ENCODE measurements at places on chromosomes 2 and 18.

GRCh38 chr2:178277741-178278197 is 83.5 kb downstream of the OSBPL6 start:
- DNase-seq = no peak

DNA sequence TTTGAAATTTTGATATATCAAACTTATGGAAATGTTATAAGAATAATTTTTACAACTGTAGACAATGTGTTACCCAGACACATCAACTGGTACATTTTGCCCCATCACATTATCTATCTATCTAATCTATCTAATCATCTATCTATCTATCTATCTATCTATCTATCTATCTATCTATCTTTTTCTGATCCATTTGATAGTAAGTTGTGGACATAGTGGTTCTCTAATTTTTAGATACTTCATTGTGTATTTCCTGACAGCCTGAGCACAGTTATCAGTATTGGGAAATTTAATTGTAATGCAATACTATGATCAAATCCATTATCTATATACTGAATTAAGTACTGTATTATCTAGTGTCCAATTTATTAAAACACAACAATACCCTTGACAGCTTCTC is 42.0 kb upstream of the TMEM18 start:
- DNase-seq = no peak

DNA sequence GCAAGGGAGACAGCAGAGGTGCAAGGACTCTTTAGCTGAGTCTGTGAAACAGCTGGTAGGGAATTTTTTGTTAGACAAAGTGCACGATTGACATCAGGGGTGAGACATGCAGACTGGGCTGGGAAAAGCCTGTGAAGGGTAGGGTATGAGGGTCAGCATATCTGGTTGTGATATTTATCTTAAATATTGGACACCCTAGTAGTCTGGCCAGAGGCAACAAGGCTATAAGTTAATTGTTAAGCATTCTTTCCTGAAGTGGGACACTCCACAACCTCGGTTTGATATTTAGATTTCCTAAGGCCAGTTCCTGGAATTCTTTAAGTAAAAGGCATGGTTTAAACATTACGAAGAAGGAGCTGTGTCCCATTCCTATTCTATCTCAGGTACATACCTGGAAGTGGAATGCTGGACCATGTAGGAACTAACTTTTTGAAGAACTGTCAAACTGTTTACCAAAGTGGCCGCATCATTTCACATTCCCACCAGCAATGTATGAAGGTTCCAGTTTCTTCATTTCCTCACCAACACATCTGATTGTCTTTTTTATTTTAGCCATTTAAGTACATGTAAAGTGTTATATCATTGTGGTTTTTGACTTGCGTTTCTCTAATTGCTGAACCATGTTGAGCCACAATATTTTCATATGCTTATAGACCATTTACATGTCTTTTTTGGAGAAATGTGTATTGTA is 22.5 kb downstream of the EHBP1 start:
- no peak for DNase-seq

- no peak for DNase-seq
Measured at GRCh38 chr2:150280231-150280630, 207.2 kb downstream of the RND3 start.

GRCh38 chr2:85997017-85997970 is 108.4 kb downstream of the POLR1A start:
- no peak for DNase-seq

DNA sequence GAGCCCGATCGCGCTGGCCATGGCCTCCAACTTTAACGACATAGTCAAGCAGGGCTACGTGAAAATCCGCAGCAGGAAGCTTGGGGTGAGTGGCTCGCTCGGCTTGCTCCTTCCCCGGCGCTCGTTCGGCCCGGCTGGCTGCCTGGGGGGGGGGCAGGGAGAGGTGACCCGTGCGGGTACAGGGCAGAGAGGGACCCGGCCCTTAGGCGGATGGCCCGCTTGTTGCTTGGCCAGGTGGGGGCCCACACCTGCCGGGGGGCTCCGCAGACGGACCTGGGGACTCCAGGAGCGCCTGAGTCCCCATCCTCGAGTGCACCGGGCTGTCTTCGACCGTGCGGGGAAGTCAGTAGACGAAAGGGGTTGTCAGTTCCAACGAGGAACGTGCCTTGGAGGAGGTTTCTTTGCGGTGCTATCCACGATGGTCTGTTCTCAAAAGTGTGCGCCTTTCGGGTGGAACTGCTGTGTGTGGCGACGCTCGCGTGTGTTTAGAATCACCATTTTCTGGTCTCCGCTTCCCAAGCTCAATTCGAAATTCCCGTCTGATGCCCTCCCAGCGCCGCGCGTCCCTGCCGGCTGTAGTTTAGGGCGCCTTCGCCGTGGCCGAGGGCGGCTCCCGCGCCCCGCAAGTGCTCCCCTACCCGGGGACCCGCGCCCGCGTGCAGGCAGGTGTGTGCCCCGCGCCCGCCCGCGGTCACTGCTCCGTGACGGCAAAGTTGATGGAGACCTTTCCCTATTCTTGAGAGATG is 711 bp downstream of the DOK6 start:
- no peak for DNase-seq

DNA sequence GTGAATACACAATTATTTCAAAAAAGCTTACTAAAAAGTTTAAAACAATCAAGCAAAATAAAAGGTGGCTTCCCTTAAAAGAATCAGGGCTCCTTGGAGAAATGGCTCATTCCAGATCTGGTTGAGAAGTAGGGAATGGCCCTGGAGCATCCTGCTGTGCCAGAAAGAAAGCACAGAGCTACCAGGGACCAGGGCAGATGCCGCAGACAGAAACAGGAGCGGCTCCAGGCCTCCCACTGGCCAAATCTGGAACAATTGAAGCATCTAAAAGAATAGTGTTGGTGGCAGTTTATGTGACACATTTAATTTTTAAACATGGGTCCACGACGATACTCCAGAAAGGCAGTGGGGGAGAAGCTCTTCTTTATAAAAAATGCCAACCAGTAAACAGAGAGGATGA is 75.5 kb downstream of the GBX2 start:
- DNase-seq = no peak

DNA sequence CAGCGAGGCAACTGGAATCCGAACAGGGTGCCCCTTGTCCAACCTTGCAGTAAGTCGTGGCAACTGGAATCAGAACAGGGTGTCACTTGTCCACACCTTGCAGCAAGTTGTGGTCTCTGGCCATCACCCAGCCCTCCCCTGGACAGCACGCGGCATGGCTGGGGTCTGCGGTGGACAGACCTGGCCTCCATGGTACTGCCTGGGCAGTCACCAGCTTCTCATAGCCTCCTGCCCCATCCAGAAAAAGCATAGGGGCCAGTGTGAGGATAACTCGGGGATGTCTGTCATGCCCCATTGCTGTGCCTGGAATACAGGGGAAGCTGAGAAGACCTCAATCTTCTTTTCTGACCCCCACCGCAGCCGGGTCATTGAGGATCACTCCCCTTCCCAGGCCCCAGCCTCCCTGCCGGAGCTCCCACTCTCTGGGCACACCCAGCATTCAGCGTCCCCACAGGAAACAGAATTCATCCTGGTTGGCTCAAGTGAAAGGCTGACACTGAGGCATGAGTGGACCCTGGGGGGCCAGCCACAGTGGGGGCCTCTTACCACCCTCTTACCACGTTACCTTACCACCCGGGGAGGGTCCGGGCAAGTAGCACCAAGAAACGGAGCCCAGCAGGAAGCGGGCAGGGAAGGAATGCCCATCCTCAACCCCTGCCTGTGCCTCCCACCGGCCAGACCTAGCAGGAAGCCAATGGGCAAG is 68.0 kb upstream of the RAB6C start:
- no peak for DNase-seq

DNA sequence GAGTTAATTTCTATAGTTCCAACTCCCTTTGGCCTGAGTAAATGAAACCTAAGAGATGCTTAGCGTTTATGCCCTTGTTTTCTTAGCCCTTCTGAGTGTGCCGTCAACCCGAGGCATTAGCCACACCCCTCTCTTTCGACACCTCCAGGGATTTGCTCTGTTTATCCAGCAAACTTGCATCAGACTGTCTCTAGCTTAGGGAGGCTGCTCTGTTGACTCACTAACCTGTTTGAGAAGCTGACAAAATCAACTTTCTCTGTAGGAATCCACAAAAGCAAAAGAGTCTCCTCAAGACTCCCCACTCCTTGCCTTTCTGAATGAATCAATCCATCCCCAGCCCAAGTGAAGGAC is 317.6 kb downstream of the TNS1 start:
- DNase-seq = no peak

- DNase-seq = no peak
Measured at GRCh38 chr2:157173740-157174184, 83.7 kb upstream of the GALNT5 start.

DNA sequence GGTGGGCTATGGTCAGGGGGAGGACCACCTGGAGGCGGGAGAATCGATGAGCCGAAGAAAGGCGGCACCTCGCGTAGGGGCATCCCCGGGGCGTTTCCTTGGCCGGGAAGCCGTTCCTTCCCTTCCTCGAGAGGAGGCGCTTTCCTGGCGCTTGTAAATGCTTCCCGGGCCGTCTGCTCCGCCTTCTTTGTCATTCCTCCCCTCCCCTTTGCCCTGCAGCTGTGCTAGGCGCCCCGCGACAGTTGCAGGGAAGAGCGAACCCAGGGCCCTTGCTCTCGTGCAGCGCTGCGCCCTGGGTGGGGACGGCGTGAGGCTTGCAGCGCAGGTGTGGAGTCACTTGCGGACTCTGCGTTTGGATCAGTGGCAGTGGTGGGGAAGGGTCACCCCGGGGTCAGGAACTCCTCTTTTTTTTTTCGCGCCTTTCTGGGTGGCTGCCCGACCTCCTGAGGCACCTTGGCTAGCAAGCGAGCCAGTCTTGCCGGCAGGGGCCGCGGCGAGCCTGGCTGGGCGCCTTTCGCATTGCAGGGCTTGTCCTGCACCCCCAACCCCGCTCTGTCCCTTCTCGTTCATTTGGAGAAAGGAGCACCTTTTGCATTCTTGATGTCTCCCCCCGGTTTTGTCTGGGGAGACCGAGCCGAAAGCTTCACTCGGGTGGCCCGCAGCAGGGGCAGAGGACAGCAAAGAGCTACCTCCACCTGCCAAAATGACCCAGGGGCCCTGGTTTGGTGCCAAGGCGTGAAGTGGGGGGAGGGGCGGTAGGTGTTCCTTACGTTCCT is 858 bp downstream of the KCNS3 start:
- DNase-seq = no peak

DNA sequence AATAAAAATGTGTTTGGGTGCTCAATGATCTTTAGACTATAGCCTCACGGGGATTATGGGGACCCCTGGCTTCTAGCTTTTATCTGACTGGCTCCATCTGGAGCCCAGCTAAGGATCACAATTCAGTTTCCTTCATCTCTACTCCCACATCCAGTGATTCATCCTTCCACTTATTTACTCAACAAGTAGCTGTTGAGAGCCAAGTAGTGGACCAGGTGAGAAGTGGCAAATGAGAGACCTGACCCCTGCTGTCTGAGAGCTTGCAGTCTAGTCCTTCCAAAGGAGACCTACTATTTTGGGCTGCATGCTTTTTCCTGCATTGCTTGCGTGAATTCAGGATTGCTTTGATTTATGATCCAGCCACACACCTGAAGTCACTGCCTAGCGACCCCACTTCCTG is 10.7 kb upstream of the DSG3 start:
- no peak for DNase-seq

GRCh38 chr2:85772019-85772745 is 18.4 kb downstream of the ATOH8 start:
- no peak for DNase-seq

DNA sequence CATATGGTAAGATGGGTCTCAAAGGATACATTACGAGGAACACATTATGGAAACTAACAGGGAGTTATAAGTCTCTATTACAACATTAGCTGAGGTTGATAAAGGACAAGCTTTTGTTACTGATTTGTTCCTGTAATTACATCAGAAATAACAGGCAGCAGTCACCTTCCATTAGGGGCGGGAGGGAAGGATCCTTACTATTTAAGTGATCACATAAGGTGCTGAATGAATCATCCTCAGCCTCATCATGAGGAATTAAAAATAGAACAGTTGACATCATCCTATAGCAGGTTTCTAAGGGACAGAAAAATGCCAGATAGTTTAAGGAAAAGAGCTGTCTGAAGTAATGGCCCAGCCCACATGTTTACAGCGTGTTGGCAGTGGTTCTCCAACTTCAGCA is 86.9 kb upstream of the MGAT5 start:
- DNase-seq = no peak

DNA sequence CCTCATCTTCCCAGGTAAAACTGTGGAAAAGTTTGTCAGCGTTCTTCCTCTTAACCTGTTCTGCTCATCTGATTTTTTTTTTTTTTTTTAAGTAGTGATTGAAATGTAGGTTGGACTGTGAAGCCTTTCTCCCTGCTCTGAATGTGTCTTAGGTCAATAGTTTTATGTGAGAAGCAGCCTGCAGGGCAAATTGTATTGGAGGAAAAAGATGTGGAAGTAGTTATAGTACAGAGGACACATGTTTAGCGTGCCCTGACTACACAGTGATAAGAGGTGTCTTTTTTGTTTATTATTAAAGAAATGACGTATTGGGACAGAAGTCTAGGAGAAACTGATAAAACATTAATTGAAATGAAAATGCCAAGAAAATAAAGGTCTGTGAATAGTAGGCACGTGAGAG is 1.5 kb downstream of the MTA3 start:
- no peak for DNase-seq

GRCh38 chr18:36503477-36503876 is 206.0 kb downstream of the FHOD3 start:
- no peak for DNase-seq

- no peak for DNase-seq
Measured at GRCh38 chr2:171341394-171342066, 92.3 kb downstream of the METTL8 start.

DNA sequence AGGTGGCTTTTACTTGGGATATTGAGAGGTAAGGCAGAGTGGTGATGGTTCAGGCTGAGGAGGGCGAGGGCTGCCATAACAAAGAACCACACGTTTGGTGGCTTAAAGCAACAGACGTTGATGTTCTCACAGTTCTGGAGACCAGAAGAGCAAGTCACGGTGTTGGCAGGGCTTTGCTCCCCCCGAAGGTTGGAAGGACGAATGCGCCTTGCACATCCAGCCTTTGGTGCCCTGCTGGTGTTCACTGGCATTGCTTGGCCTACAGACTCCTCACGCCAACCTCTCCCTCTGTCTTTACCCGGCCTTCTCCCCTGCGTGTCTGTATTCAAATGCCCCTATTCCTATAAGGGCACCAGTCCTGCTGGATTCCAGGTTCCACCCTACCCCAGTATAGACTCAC is 125.4 kb downstream of the TPO start:
- no peak for DNase-seq

- DNase-seq = no peak
Measured at GRCh38 chr18:64692826-64693225, 543.9 kb upstream of the LINC00305 start.

GRCh38 chr2:10781746-10782145 is 30.8 kb downstream of the PDIA6 start:
- no peak for DNase-seq

- no peak for DNase-seq
Measured at GRCh38 chr2:178191511-178191910, 2.8 kb upstream of the OSBPL6 start.

- DNase-seq = no peak
Measured at GRCh38 chr2:65198737-65199136, 28.9 kb upstream of the ACTR2 start.

DNA sequence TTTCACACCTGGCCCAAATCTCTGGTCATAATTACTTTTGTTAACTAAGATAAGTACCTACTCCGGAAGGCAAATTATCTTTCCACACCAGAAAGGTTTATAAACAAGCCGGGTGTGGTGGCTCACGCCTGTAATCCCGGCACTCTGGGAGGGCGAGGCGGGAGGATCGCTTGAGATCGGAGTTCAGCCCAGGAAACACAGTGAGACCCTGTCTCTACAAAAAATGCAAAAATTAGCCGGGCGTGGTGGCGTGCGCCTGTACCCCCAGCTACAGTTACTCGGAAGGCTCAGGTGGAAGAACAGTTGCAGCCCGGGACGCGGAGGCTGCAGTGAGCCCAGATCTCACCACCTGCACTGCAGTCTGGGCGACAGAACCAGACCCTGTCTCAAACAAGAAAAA is 2.1 kb downstream of the PUM2 start:
- no peak for DNase-seq
